ENCODE measurements at places on chromosomes 6 and 20. TPM values are rescaled to one million over a fixed set of nuclear protein-coding genes. Genes with fewer than 3 reads are reported as not detected.

SERPINB1 gene
- total RNA-seq, result 23.4 TPM

TCP11 gene
- 0.30 TPM for total RNA-seq

TAF8 gene
- 11.2 TPM for total RNA-seq

POLR1C gene
- total RNA-seq, result 22.6 TPM

RIPOR2 gene
- total RNA-seq, result 34.2 TPM

LRRC1 gene
- total RNA-seq, result 15.8 TPM

MYL9 gene
- 5.0 TPM for total RNA-seq

C6orf132 gene
- 0.10 TPM for total RNA-seq

RFX6 gene
- total RNA-seq, result not detected

PRR18 gene
- 5.3 TPM for total RNA-seq

CUL9 gene
- total RNA-seq, result 43.2 TPM

FOXA2 gene
- total RNA-seq, result 0.83 TPM

VTA1 gene
- 59.8 TPM for total RNA-seq

BMP7 gene
- total RNA-seq, result 25.4 TPM

PHACTR1 gene
- 18.1 TPM for total RNA-seq

NFATC2 gene
- total RNA-seq, result 3.4 TPM

GSTA3 gene
- total RNA-seq, result not detected

TBXT gene
- not detected for total RNA-seq

CST7 gene
- total RNA-seq, result 0.55 TPM

MAP1LC3A gene
- 61.6 TPM for total RNA-seq

GPRC6A gene
- total RNA-seq, result not detected

C20orf141 gene
- total RNA-seq, result not detected

OPRM1 gene
- total RNA-seq, result 20.9 TPM
